ENCODE measurements at places on chromosomes 4 and X.

DNA sequence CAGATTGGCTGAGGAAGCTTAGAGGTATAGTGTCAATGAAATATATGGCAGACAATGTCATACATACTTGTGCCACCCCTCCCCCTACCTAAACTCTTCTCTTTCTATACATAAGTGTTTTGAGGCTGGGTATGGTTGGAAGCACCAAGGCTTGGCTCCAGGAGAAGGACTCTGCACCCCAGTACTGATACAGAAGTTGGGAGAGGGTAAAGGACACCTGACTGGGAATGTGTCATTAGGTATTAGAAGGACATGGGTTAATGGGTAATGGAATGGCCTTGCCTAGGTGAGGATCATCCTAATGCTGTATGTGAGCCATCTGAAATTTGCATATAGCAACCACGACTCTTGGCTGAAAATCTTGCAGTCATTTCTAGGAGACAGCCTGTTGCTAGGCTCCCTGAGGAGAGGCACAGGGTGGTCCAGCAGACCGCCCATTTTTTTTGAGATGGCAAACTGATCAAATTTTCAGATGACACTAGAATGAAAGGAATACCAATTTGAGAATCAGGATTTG is 26.8 kb upstream of the AP1S2 start:
- DNase-seq: no peak

DNA sequence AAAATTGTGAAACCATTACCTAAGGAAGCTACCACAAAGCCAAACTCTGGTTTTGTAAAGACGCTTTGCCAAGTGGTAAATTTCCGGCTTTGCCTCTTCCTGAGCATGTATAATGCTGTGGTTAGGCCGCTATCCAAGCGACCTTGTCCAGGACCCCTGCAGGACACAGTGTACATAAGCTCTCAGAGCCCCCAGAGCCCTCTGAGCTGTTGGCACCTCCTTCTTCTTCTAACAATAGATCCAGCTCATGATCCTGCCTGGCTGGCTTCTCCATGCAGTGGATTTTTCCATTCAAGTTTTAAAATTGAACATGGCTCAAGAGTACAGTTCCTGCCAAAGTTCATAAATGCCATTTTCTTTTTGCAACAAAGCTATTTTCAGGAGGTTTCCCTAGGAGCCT is 326.7 kb downstream of the MAPK10 start:
- peak; percentile 57 for DNase-seq

DNA sequence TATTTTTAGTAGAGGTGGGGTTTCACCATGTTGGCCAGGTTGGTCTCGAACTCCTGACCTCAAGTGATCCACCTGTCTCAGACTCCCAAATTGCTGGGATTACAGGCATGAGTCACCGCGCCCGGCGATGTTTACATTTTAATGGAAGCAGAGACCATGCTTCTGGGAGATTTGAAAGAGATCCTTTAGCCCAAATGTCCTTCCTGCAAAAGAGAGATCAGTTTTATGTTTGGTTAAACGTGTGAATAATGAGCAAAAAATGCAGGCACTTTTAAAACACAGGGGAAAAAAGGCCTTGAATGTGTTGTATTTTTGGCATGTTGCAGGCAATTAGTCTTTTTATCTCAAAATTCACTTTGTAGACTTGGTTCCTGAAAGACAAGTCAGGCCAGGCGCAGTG is 95.8 kb upstream of the ELOVL6 start:
- no peak for DNase-seq

DNA sequence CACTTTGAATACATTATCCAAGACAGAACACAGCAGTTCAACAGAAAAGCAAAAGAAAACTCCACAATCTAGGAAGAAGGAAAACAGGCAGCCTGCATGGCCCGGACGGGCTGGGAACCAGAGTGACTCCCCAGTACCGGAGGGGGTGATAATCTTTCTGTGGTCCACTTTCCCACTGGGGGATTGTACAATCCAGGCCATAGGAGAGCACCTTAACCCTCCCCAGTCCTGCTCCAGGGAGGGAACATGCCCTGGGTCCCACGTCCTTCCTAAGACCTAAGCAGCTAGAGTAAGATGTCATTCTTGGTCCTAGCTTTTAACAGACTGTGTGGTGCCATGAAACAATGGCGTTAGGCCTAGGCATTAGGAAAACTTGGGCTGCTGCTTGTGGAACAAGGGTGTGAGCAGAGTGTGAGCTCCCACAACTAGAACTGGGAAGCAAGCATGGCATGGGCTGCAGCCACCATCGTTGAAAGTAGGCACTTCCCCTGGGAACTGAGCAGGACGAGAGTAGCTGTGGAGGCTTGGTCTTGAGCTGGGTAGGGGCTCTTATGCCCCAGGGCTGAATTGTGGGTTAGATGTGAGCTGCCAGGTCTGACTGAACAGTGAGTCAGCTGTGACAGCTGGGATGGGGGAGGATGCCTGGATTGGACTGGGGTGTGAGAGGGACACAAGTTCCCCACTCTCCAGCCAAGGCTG is 42.4 kb downstream of the NAT8L start:
- no peak for DNase-seq

All from eye (tissue), 1 donor.